Small intestine (tissue), 16 donors: ENCODE measurements at places on chromosomes 2 and 18. TPM values are rescaled to one million over a fixed set of nuclear protein-coding genes. Genes with fewer than 3 reads are reported as not detected.

DNA sequence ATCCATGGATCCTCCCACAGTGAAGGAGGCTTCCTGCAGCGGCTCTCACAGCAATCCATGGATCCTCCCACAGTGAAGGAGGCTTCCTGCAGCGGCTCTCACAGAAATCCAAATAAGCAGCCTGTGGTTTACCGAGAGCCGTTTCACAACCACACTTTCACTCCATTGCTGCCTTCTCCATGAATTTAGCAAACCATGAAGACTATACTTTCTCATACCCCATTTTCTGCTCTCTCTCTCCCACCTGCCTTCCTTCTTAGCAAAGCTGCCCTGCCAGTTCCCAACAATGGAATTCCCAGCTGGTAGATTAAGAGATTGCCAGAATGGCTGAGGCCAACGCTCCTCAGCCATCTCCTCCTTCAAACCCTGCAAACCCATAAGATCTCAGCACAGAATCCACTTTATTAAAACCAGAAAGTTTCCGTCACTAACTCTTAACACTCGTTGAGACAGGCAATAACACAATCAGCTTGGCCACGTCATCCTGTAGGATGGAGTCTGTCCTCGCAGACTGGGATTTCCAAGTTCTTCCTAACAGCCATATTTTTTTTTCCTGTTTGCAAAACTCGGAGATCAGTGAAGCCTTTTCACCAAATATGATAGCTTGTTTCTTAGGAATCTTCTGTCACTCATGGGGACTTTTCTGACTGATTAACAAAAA, 162.2 kb downstream of the PXDN start:
- no peak for DNase-seq

DNA sequence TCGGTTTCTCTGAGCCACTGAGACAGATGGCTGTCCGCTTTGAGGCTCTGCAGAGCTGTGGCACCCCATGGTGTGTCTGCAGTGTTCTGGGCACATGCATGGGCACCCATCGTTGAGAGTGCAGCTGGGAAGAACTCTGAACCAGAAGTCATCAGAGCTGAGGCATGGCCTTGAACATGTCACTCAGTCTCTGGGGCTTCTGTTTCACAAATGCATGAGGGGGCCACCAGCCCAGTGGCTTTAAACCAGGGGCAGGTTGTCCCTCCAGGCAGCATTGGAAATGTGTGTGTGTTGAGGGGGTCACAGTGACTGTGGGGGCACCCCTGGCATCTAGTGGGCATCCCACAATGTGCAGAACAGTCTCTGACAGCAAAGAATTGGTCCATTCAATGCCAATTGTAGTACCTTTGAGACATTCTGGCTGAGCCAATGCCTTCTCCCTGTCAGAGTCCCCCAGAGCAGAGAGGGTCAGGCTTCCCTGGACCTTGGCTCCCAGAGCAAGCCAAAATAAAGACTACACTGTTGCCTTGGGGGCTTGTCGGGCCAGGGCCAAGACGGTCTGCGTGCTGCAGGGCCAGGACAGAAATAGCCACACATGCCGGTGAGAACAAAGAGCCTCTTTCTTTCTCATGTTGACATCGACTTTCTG, 9.3 kb upstream of the PSMD1 start:
- DNase-seq = no peak

IL36G gene
- 0.50 TPM for polyA plus RNA-seq

GRCh38 chr18:44637210-44638033, 43.3 kb upstream of the SETBP1 start:
- peak; percentile 7 for DNase-seq

- no peak for DNase-seq
These were observed 71.6 kb downstream of the NDUFA10 start for GRCh38 chr2:239953418-239954061.

DNA sequence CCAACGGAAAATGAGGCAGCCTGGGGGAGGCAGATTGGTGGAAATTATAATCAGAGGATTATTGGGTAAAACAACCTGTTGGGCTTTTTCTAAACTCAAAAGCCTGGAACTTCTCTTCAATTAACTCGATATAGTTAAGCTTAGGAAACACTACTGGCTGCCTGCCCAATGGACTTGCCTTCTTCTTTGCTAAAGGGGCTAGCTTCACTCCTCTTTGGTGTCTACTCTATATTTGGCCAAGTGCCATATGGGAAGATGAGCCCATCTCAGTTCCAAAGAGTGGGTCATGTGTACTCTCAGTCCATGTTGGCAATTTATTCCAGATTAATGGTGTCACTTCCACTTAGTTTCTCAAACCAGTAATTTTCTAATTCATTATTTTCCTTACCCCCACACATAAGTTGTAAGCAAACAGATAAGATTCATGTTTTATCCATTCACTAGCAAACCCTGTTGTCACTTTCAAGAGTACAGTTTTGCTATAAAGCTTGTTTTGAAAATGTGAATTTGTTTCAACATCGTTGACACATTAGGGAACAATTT, 34.3 kb downstream of the DARS1 start:
- DNase-seq = no peak

DNA sequence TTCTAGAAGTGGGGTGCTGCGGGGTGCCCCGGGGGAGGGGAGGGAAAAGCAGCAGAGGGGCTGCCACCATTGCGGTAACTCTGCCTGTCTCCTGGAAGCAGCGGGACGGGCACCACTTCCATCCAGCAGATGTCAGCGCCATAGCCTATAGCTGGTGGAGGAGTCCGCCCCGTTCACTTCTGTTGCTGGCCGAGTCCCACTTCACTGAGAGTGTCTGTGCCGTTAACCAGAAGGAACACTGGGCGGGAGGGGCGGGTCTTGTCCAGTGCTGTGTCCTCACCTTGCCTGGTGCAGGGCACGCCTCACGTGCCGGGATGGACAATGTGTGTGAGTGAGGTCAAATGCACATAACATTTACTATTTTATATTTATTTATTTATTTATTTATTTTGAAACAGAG, 19.3 kb upstream of the ODC1 start:
- DNase-seq = no peak

DNA sequence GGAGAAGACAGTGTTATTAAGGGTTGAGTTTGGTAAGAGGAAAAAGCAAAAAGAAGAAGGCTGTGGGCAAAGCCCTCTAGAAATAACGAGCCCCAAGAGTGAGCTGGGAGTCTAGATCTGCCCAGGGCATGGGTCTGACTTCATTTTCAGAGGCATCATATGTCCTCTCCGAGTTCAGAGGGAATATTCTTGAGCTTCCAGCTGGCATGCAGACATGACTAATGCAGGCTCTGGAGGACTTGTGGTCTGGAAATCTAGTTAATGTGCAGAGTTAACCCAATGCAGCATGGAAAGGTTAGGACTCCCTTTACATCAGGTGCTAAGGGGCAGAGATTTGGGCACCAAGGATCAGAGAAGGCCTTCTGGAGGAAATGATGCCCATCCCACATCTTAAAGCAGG, 7.3 kb downstream of the ACMSD start:
- DNase-seq = no peak

GRCh38 chr2:241150660-241151530, 628 bp downstream of the PPP1R7 start:
- DNase-seq = peak; percentile 24

GRCh38 chr2:26670171-26670570, 22.4 kb upstream of the KCNK3 start:
- DNase-seq = no peak

DNA sequence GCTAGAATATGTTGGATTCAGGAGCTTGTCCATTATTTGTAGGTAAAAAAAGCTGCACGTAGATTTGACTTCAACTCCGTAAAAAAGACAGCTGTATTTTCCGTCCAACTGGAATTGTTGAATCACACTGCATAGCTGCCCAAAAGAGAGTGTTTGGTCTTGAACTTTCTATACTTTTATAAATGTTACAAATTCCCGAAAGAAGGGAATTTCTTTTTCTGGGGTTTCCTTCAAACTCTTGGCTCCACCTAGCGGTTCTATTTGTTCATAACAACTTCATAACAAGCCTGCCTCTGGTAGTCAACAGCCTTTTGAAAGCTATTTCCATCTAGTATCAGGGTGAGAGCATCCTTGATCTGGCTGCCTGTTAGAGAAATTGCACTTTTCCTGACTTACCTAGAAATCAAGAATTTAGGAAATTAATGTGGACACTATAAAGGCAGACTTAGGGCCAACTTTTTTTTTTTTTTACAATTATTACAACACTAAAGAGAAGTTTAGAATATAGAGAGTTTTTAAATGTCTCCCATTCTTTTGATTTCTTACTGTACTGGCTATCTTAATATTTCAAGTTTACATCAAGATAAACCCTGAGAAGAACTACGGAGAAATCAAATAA, 48.1 kb downstream of the TMEM185B start:
- DNase-seq = peak; percentile 67

- no peak for DNase-seq
These were observed 1155.8 kb upstream of the CHAC2 start for GRCh38 chr2:52611759-52612158.

SIGLEC15 gene
- 8.6 TPM for polyA plus RNA-seq

DNA sequence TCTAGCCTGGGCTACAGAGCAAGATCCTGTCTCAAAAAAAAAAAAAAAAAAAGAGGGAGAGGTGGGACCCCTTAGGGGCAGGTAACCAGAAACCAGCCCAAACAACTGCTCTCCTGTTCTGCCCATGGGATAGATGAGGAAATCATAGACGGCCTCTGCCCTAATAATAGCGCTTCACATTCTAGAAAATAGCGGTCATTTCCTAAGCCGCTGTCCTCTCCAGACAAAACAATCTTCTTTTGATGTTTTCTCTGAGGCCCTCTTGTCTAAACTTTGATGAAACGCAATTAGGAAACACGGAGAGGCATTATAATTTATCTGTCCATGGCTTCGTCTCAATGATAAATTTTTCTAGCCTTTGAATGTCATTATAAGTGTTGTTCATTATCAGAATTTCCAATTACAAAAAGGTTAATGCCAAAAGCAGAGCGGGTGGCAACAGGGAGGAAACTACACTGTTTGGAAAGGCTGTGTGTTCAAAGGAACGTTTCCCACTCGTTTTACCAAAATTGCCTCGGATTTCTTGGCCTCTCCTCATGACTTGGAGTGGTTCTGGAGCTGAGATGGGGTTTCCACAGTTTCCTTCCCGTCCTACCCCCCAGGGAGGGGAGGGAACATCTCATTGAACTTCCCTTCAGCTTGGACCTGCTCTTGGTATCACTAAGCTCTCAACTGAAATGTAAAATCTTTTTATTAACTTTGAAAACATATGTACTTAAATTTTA, 151.6 kb upstream of the ZNF236 start:
- DNase-seq = no peak

C1GALT1C1L gene
- not detected for polyA plus RNA-seq

DNA sequence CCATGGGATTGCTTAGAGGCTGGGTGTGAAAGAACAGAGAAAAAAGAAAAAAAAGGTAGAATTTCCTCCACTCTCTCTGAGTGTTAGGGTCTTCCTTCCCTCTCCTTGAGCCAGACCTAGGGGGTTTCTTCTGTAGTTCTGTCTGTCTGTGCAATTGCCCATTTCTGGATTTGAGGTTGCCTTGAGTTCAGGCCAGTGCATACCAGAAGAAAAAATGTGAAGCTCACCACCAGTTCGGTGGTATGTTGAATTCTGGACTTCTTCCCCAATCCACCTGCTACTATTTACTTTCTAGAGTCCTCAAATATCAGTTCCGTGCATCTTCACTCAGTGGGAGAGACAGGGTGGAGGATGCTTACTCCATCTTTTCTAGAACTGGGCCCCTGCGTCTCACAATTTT, 15.3 kb upstream of the SELENOI start:
- DNase-seq = no peak

CHRND gene
- polyA plus RNA-seq = not detected

GULP1 gene
- polyA plus RNA-seq = 33.7 TPM

DNA sequence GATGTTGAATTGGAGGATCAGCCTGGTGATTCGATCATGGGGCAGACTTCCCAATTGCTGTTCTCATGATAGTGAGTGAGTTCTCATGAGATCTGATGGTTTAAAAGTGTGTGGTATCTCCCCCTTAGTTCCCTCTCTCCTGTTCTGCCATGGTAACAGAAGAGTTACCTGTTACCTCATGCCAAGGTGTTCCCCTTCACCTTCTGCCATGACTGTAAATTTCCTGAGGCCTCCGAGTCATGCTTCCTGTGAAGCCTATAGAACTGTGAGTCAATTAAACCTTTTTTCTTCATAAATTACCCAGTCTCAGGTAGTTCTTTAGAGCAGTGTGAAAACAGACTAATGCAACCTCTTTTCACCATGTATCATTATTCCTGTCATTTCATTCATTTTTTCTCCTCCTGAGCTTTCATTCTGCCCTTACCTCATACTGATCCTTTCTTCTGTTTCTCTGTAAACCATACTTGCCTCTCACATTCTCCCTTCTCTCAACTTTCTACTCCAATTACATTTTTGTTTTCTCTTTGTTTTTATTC, 22.0 kb downstream of the STARD6 start:
- no peak for DNase-seq

- peak; percentile 42 for DNase-seq
These were observed 85.4 kb upstream of the ZCCHC2 start for GRCh38 chr18:62437235-62438017.

GRCh38 chr2:216445501-216445900, 33.2 kb downstream of the SMARCAL1 start:
- DNase-seq = no peak

DNAJC5G gene
- not detected for polyA plus RNA-seq

CCDC74A gene
- polyA plus RNA-seq = 1.6 TPM

GRCh38 chr18:47413327-47413726, 161.9 kb upstream of the SKOR2 start:
- no peak for DNase-seq

REG3A gene
- 1.5 TPM for polyA plus RNA-seq

DNA sequence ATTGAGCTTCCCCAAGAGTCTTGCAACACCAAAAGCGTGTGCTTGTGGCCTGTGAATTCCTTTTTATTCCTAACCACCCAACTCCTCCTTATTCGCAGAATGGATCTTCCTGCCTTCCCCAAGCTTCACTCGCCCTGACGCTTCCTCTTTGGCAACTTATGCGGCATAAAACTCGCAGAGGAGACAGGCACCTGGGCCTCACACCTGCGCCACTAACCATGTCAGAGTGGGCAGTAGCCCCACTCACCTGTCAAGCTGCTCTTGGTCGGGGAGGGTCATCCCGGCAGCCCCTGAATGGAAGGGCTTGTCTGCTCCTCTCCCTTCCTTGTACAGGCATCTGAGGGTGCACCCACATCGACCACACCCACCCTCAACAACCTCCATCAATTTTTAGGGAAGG, 106.9 kb upstream of the GPC1 start:
- no peak for DNase-seq

SNED1 gene
- polyA plus RNA-seq = 6.0 TPM

VWA3B gene
- 1.4 TPM for polyA plus RNA-seq

PLCL1 gene
- 2.3 TPM for polyA plus RNA-seq

DNA sequence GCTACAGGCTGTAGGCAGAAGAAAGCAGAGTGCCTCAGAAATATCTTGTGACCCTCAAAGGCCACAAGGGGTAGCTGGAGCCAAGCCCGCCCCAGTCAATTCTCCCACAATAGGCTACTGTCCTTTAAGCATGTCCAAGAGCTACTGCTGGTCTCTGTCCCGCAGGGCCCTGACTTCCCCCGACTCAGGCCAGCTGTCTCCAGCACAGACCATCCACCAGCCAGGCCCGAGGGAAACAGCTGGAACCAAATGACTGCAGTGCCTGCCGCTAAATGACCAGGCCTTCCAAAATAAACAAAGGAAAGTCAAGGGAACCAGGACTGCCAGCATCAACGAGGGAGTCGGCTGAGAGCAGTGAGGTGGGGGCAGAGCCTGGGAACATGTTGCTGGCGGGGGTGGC, 36.7 kb downstream of the MCFD2 start:
- DNase-seq = no peak
